ENCODE measurements at places on chromosomes 7 and 10.

DNA sequence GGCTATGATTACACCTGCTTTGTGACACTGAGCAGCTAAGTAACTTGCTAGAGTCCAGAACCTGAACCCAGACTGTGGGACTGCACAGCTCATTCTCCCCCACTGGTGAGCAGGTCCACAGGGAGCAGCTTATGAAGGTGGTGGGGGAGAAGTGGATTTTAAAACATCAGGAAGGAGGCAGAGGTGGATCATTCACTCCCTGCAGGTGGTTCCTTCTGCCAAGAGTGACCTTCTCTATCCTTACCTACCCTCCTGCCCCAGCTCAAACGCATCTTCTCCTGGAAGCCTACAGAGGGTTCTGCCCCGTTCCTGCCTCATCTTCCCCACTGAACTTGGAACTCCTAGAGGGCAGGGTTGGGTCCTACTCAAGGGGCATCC lies 539 bp upstream of the FAM241B start:
- DNase-seq, result no peak

GRCh38 chr7:114952296-114952695 lies 30.4 kb downstream of the MDFIC start:
- no peak for DNase-seq

DNA sequence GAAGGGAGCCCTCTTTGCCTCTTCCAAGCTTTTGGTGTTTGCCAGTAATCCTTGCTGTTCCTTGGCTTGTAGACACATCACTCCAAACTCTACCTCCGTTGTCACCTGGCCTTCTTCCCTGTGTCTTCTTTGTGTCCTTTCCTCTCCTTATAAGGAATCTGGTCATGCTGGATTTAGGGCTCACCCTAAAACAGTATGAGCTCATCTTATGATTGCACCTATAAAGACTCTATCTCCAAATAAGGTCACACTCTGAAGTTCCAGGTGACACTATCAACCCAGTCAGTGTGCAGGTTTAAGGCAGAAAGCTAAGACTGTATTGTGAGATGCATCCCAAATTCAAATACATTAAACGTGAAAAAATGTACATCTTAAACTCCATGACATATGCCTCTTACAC lies 49.0 kb upstream of the ZRANB1 start:
- DNase-seq, result no peak

GRCh38 chr7:115013886-115014285 lies 92.0 kb downstream of the MDFIC start:
- no peak for DNase-seq

DNA sequence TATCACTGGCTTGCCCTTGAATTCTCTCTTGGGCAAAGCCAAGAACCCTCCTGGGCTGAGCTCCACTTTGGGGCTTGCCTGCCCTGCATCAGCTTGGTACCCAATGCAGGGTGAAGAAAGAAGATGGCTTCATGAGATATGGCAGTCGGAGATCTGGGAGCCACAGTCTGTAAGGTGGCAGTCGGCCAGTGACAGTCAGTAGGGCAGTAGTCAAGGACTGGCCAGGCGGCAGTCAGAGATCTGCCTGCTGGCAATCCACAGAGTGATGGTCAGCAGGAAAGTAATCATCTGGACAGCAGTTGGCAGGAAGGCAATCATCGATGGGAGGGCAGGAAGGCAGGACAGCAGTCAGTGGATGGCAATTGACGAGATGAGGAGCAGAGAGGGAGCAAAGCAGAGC lies 32.6 kb upstream of the CNNM1 start:
- no peak for DNase-seq

DNA sequence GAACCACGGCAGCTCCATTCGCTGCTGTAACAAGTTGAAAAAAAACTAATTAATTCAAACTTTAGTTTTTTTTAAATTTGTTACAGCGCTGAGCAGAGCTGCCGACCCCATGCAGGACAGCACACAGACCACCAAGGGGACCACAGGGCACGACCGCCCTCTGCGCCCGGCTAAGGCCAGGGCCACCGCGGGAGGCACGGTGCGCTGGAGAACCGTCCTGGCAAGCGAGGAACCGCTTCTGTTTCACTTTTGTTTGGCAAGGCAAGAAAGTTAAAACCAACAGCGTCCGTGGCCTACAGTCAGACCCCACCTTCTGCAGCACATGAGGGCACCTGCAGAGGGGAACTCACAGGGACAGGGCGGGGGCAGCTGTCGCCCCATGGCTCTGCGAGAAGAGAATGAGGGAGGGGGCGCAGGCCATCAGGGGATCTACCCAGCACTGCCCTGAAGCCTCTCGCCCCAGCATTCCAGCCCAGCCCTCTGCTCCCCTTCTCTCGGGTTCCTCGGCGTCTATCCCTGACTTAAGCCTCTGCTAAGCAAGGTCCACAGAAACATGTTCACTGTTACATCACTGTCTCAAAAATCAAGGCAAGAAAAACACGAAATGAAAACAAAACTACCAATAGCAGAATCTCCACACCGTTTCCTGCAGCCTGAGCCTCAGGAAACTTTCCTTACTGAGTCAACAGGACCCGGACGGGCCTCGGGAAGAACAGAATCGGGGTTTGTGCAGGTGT lies 204.4 kb downstream of the DIP2C start:
- DNase-seq, result no peak

- DNase-seq, result no peak
These were observed 207.7 kb upstream of the AHR start for GRCh38 chr7:17090751-17091150.

DNA sequence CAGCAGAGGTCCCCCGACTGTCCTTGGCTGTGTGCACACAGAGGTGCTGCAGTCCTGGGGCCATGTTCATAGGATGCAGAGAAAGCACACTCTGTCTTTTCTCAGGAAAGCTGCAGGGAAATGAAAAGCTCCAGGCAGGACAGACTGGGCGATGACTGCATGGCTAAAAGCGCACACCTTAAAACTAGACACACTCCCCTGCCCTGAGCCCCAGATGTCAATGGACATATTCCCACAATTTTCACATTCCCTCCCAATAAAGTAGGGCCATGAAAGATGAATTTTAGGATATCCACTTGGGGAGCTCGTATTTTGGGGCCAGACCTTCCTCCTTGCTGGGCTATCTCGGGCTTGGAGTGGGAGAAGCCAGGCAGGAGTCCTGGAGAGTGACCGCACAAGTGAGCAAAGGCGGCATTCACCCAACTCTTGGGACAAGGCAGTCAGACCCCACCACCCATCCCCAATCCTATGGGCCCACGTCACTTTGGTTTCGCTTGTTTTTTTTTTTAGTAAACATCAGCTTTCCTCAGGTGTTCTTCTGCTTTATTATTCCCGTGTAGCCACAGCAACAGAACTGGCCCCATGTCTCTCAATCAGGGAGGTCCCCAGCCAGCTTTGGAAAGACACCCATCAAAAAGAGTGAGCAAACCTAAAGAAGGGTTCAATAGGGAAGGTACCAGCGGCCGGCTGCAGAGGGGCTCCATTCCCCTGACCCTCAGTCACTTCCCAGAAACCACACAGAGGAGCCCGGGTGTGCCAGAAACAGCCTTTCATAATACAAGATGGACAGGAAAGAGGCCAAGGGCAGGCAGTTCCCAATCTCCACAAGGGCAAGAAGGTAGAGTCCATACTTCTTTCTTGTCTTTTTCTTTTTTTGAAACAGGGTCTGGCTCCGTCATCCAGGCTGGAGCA lies 12.7 kb downstream of the GPRIN2 start:
- no peak for DNase-seq

DNA sequence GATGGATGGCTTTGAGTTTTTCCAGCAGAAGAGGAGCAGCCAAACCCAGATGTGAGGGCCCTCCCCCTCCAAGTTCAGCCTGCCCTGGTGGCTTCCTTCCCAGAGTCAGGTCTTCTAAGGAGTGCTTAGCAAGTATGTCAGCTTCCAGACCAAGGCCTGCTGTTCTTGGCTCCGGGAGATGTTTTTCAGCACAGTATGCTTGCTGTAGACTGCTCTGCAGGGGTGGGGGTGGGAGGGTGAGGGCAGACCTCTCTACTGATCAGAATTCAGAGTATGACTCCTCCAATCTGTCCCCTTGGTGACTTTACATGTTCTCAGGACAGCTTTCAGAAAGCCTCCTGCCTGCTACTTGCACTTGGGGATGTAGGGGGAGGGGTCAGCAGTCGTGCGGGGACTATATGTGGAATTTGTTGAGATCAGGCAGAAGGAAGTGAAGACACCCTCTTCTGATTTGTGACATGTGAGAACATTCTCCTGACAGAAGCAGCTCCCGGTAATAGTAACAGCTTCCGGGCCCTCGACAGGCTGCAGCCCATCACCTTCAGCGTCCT lies 516.4 kb upstream of the ZMIZ1 start:
- DNase-seq, result no peak

DNA sequence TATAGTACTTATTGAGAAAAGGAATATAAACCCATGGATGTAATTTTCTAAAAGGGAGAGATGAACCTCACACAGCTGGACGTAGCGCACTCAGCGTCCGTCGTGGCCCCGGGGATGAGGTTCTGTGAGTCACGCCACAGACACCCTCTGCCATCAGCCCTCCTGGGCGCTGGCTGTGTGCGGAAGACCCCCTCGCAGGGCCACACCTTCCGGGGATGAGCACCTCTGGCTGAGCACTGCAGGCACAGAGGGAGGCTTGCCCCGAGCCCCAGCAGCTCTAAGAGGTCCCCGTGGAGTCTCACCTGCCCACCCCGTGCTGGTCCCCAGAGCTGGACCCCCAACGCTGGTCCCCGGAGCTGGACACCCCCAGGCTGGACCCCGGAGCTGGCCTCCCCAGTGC lies 215.8 kb downstream of the PTPRN2 start:
- DNase-seq, result no peak

GRCh38 chr10:100483876-100484666 lies 21.3 kb downstream of the WNT8B start:
- DNase-seq, result no peak
